ENCODE measurements at places on chromosomes 6 and 20.

GRCh38 chr6:44661221-44662008 is 273.9 kb downstream of the CDC5L start:
- DNase-seq: no peak

DNA sequence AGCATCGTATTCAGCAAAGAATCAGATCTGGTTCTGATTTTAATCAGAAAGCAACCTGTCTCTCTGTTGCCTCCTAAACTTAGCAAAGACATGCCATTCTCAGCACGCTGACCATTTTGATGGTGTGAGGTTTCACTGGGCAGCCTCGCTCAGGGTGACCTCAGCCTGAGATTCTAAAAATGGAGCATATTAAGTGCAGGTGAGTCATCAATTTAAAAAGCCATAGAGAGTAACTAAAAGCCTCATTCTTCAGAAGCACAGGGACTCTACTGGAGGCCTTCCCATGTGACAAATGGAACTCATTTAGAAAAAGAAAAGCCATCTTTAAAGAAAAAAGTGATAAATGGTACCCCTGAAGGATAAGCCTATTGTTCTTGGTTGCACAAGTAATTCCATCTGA is 91.3 kb downstream of the FILIP1 start:
- no peak for DNase-seq

- DNase-seq: no peak
Measured at GRCh38 chr6:163900570-163900969, 486.1 kb downstream of the QKI start.

- no peak for DNase-seq
Measured at GRCh38 chr6:52013035-52013434, 74.4 kb downstream of the PKHD1 start.

GRCh38 chr6:44084231-44085014 is 42.8 kb downstream of the MRPL14 start:
- no peak for DNase-seq

- no peak for DNase-seq
Measured at GRCh38 chr6:14306151-14306906, 188.8 kb downstream of the CD83 start.

- DNase-seq: no peak
Measured at GRCh38 chr6:32058511-32058963, 20.3 kb downstream of the CYP21A2 start.

DNA sequence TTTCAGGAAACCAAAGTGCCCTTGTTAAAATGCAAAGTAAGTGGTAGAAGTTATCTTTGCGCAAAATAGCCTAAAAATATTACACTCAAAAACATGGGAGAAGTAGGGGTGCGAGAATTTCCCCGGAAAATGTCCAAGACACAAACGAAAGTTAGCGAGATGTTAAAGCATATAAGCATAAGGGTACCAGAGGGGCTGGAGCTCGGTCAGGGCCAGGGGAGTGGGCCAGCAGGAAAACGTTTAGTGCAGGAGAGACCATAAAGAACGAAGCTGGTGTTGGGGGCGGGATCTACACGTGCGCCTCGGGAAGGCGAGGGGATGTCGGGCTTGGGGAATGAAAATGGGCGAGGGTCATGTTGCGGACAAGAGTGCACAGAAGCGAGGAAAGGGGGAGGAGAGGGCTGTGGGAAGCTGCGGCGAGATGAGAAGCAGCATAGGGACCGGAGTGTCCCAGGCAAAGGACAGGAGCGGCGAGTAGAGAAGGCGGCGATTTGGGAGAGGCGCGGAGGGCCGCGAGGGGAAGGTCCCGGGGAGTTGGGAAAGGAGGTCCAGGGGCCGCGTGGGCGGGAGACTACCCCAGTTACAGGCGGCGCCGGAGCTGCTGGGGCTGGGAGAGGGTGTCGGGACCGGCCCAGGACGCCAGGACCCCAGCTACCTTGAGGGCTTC is 600 bp downstream of the XPO5 start:
- no peak for DNase-seq

Measured in stimulated activated naive CD4-positive, alpha-beta T cell treated with Interleukin-2 at 50 U/mL for 16 hours (primary cell).